ENCODE measurements at places on chromosomes 2 and 18.

DNA sequence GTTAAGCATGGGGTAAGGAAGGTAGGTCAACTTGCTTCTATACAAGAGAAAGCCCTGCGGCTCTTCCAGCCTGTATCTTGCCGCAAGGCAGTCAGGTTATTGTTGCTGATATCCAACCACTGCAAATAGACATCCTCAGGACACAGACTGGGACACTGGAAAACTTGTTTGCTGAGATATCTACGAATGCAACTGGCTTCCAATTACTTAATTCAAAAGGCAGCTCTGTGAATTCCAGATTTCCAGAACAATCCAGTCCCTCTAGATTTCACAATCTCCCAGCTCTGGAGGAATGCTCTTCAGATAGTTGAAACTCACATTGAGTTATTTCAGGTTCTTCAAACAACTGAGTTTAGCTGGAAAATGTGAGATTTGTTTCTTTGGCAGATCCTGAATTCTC is 34.6 kb upstream of the SP9 start:
- DNase-seq = no peak

GRCh38 chr2:58099096-58099769 is 52.6 kb downstream of the VRK2 start:
- no peak for DNase-seq

DNA sequence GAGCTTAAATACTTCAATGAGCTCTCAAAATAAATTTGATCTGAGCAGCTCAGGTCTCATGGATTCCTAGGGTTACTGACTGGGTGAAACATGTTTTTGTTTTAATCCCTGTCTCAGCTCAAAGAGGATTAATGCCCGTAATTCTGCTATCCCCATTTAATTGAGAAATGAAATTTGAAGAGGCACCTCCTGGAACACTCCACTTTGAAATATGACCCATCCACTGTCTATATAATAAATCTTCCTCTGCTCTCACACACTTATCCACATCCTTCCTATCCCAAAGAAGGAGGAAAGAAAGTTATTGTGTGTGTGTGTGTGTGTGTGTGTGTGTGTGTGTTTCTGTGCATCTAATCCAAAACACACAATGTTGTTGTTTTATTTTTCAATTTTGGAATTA is 2082.4 kb upstream of the PIK3C3 start:
- no peak for DNase-seq

- DNase-seq = no peak
These were observed 9.6 kb upstream of the ITPRIPL1 start for GRCh38 chr2:96315400-96316071.

GRCh38 chr2:8346208-8346607 is 335.6 kb upstream of the ID2 start:
- DNase-seq = no peak

DNA sequence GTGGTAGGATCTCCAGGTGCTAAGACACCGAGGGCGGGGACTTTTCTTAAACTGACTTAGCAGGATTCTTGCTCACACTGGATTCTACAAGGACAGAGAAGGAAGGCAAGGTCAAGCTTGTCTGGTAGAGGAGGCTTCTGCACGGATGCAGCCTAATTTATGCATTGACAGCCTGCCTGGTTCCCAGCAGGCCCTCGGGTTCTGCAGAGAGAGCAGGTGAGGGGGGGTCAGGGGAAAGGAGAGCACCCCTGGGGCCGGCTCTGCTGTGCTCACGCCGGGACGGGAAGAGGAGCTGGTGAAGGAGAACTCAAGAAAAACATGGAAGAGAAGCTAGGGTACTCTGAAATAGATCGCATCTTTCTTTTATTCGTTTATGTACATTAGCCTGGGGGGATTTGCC is 46.4 kb downstream of the ADI1 start:
- no peak for DNase-seq

DNA sequence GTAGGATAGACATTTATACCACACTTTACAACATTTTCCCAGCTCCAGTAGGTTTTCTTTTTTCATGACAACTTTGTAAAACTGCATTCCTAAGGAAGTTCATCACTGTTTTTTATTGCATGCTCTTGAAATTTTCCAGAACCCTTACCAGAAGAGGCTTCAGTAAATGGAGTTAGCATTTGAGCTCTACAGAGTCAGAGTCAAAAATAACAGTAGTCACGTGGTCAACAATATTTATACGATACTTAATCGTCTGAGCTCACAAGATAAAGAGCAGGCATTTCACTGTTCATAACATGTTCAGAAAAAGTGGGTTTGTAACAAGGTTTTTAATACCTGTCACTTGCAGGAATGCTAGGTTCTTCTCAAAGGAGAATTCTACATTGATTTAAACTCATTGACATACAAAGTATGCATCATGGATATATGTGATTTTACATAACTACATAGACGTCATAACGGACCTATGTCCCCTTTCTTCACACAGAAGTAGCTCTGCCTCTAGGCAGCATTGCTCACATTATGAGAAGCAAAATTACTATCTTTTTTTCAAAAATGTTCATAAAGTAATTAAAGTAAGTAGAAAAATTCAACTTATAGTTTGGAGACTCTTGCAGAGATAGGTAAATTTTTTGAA is 187.0 kb upstream of the COL3A1 start:
- DNase-seq = no peak

GRCh38 chr18:76328140-76328539 is 166.9 kb downstream of the ZNF516 start:
- DNase-seq = no peak

DNA sequence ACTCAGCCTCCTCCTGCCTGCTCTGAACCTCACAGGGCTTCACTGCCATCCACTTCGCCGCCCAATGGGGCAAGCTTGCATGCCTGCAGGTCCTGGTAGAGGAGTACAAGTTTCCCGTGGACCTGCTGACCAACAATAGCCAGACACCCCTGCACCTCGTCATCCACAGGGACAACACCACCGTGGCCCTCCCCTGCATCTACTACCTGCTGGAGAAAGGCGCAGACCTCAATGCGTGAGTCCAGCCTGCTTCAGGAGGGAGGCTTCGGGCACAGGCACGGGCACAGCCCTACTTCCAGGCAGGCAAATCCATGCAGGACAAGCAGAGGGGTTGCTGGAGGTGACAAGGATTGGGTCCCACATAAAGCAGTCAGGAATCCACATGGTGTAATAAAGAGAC is 1.2 kb downstream of the ANKRD53 start:
- DNase-seq = no peak

- no peak for DNase-seq
These were observed 13.6 kb downstream of the HADHA start for GRCh38 chr2:26230806-26231205.

DNA sequence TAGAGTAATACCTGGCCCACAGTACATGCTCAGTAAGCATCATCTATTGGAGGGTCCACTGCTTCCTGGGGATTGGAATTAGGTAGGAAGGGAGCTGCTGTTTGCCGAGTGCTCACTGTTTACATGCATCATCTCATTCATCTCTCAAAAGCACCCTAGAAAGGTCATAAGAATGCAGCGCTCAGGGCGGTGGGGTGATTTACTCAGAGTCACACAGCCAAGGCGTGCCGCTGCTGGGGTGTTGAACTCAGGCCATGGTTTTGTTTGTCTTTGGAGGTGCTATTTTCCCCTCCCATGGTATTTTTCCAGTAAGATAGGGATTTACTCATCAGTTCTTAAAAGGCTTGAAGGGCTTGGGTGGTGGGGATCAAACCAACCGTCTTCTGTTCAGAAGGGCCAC is 227.5 kb downstream of the LDLRAD4 start:
- DNase-seq = no peak

DNA sequence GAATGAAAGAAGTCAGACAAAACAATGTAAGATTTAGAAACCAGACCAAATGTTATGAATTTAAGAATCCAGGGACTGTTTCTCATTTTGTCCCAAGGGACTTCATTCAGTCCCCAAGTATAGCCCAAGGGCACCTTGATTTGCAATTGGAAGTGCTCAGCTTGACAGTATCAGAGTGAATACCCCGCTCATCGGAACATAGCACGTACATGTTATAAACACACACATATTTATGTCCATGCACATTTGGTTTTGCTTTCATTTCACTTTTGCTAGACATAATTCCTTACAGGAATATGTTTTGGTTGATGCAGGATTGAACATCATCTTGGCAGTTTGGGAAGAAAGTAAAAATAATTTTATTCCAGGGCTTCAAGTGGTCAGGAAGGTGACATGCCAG is 100.2 kb downstream of the PID1 start:
- DNase-seq = no peak

DNA sequence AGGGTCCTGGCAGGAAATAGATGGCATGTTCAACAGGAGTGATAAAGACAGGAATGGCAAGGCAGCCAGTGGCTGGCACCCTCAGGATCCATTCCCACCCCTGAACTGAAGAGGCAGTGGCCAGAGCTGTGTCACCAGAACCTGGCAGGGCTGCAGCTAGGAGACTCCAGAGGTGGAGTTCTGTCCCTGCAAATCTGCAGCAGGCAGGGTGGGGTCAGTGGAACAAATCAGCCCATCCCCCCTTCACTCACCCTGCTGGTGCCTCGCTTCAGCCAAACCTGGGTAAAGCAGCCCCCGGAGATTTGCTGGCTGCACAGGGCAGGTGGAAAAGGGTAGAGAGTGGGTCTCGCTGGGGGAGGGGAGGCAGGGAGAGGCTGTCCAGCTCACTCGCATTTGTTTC is 12.7 kb downstream of the INPP5D start:
- DNase-seq = no peak

GRCh38 chr2:77839102-77839501 is 316.9 kb upstream of the LRRTM4 start:
- DNase-seq = no peak

DNA sequence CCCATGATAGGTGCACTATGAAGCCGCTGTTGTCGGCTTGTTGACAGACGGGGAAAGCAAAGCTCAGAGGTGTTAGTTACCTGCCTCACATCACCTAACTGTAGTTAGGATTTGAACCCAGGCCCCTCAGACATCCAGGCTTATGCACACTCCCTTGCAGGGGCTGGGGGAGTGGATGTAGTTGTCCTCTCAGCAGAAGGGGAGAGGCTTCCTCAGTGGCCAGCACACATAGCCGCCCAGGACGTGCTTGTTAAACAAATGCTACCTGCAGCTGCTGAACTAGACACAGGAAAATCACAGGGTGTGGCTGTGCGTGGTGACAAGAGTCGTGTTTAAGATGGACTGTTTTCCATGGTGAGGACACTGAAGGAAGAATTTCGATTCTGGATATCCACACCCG is 39.2 kb downstream of the GREB1 start:
- DNase-seq = no peak

- DNase-seq = no peak
These were observed 35.8 kb downstream of the ANXA4 start for GRCh38 chr2:69777786-69778105.

DNA sequence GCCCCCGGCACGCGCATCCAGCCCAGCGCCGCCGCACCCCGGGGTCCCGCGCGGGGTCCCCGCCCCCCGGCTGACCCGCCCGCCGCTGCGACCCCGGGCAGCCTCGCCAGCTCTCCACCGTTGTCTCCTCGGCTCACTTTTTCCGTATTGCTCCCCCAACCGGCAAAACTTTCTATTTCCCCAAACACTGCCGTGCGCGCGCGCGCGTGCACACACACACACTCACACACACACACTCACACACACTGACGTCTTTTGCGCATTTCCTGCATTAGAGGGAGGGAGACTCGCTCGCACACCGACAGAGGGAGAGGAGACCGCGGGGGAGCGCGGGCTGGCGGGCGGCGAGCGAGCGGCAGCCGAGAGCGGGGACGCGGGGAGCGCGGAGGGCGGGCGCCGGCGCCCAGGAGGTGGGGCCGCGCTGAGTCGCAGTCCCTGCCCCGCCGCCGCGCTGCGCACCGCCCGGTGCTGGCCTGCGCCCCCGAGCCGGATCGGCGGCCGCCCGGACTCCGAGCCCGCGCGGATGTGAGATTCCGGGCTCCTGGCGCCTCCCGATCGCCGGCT is 542 bp upstream of the PRKCE start:
- peak; percentile 84 for DNase-seq

DNA sequence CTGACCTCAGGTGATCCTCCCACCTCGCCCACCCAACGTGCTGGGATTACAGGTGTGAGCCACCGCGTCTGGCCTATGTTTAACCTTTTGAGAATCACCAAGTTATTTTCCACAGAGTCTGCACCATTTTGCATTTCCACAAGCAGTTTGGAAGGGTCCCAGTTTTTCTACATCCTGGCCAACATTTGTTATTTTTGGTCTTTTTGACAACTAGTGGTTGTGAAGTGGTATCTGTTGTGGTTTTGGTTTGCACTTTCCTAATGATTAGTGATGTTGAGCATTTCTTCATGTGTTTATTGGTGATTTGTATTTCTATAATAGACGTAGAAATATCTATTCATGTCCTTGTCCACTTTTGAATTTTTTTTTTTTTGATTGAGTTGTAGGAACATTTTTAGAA is 67.9 kb downstream of the BIRC6 start:
- DNase-seq = no peak

DNA sequence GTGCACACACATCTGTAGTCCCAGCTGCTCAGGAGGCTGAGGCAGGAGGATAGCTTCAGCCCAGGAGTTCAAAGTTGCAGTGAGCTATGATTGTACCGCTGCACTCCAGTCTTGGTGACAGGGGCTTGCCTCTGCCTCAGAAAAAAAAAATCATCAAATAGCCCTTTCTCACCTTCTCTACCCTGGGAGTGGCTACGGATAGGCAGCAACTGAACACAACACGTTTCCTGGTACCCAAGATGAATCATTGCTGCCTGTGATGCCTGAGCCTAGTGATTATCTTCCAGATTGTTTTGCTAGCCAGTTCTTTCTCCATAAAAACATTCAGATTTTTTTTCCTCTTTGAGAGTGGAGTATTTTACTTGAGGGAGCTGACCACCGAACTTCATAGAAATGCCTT is 13.5 kb downstream of the INPP4A start:
- no peak for DNase-seq

- no peak for DNase-seq
These were observed 157.7 kb downstream of the PRKCE start for GRCh38 chr2:45809205-45809604.

All from cerebellum (tissue), 4 donors.